Fibroblast of villous mesenchyme (primary cell): ENCODE measurements at places on chromosomes 2 and 18. TPM values are rescaled to one million over a fixed set of nuclear protein-coding genes. Genes with fewer than 3 reads are reported as not detected.

The NGEF gene
- under 0.01 and 0.86 TPM in 2 replicates for total RNA-seq

The UGT1A5 gene
- not detected in 2 replicates for total RNA-seq

The COL5A2 gene
- 693 and 717 TPM in 2 replicates for total RNA-seq

The MAP2 gene
- 2.3 and 37.1 TPM in 2 replicates for total RNA-seq

The HOXD3 gene
- total RNA-seq = 14.5 and 21.6 TPM in 2 replicates

The PHLPP1 gene
- 4.7 and 6.8 TPM in 2 replicates for total RNA-seq

- DNase-seq = no peak
Observed at GRCh38 chr18:44392933-44393332, 287.8 kb upstream of the SETBP1 start.

DNA sequence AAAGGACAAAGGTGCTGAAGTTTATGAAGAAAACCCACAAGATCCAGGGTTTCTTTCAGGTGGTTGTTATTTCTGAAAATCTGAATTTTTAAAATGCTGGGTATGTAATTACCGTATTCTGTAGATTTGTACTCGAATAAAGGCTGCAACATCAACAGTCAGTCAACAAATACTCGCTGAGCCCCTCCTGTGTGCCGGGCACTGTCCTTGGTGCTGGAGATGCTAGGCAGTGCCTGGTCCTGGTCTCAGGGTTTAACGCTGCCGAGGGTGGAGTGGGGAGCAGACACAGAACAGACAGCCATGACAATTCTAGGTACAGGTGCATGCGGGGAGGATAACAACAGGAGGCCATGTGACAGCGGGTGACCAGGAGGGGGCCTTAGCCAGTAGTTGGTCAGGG lies 27.2 kb upstream of the PDIA6 start:
- peak; percentile 17 for DNase-seq

DNA sequence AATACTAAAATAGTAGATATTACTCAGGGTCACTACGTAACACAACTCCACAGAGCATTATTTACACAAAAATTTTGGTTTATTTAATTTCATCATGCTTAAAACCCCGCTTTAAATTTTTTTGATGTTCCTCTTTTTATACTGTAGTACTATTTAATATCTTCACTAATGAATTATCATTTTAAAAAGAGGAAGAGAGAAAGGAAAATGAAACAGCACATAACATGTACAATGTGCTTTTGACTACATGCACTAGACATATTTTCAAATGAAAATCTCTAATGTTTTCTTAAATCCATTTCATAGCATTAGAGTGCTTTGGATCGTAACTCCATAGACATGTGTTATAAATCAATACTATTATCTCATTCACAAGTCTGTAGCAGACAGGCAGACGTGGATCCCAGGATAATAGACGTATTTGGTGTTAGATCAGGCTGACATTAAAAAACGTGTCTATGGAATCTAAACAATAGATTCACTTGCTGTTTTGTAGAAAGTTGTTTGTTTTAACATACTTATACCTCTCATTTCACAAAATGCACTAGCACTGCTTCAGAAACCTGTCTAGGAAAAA lies 897.0 kb downstream of the CPS1 start:
- DNase-seq = no peak

GRCh38 chr2:38600242-38600891 lies 2.4 kb downstream of the HNRNPLL start:
- DNase-seq = no peak

GRCh38 chr2:177531706-177532105 lies 139.1 kb downstream of the AGPS start:
- no peak for DNase-seq

DNA sequence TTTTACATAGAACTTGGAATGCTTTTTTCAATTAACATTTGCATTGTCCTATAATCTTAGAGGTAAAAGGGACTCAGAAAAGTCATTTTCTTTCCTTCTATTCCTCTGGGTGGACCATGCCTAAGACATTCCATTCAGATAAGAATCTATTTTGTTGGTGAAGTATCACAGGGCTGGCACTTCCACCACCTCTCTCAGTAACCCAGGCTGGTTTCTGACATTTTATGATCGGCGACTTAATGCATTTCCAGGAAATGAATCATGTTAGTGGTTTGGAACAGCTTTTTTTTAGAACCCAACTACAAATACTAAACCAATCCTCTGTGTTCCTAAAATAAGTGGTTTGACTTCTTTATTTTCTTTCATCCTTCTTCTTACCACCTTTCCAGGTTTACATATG lies 27.0 kb downstream of the GAD1 start:
- peak; percentile 19 for DNase-seq

GRCh38 chr18:22378672-22379282 lies 38.9 kb downstream of the CTAGE1 start:
- peak; percentile 18 for DNase-seq

DNA sequence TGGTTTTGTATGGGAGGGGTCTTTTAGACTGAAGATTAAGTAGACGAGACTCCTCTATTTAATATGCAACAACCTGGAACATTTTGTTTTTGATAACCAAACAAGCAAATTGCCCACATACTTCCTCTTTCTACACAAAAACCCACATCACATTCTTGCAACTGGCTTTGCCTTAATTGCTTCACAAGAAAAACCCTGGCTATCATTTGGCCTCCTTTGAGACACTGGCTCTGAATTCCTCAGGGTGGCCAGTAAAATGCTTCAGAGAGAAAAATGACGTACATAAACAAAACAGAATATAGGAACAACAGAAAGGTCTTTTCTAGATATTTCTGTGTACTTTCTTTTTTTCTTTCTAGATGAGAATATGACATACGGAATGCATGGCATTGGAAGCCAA lies 103.0 kb downstream of the TRIB2 start:
- peak; percentile 88 for DNase-seq

GRCh38 chr2:43035922-43036321 lies 190.5 kb downstream of the ZFP36L2 start:
- DNase-seq = no peak

DNA sequence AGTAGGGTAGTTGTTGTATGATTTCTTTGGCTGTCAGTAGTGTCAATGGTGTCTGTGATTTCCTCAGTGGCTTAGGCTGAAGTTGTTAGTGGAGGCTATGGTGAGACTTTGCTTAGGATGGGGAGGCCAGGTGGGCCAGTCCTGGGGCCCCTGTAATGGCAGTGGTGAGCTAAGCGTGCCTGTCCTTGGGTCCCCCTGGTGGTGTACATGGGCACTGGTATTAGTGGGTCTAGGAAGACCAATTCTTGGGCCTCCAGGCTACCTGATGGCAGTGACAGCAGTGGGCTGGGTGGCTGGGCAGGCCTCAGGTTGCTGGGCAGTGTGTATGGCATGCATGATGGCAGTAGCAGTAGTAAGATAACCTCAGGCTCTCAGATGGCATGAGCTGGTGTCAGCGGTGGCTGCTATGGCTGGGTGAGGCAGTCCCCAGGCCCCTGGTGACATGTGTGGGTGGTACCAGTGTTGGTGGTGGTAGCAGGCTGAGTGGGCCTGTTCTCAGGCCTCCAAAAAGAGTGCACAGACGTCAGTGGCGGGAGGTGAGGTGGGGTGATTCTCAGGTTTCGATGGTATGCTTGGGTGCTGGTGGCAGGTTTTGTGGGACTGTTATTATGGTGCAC lies 103.2 kb downstream of the KLHL14 start:
- DNase-seq = no peak

GRCh38 chr2:75466708-75467311 lies 93.9 kb downstream of the EVA1A start:
- DNase-seq = peak; percentile 40

DNA sequence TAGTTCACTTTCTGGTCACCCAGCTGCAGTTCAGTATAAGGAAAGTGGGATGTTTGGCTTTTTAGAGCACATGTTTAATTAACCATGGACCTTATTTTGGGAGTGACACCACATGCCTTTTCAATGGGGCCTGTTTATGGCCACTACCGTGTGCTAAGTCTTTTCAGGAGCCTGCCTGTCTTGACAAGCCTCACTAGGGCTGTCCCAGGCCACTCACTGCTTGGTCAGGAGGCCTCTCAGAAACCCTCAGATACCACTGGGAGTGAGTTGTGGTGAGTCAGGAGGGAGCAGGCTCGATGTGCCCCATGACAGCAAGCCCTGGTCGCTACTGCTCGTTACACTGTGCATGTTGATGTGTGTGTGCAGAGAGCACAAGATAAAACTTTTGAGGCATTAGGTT lies 123.0 kb downstream of the MAP4K4 start:
- peak; percentile 82 for DNase-seq

DNA sequence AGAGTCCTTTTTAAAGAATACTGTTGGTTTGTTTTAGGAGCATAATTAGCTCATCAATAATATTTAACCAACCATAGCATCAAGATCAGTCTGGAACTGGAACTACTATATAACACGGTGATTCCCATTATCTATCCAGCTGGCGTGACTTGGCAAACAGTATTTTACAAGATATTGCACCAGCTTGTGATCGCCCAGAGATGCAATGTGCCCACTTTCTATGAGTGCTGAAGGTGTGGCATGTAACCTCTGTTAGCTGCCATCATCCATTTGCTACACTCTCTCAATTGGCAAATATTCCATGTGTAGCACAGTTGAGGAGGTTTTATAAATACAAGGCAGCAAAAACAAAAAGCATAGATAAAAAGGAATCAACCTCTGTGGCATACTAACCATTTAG lies 64.9 kb downstream of the FIGN start:
- DNase-seq = no peak

- DNase-seq = no peak
Observed at GRCh38 chr2:177727577-177728398, 335.2 kb downstream of the AGPS start.
